Vagina (tissue), 2 donors: ENCODE measurements at places on chromosomes 3 and 15.

DNA sequence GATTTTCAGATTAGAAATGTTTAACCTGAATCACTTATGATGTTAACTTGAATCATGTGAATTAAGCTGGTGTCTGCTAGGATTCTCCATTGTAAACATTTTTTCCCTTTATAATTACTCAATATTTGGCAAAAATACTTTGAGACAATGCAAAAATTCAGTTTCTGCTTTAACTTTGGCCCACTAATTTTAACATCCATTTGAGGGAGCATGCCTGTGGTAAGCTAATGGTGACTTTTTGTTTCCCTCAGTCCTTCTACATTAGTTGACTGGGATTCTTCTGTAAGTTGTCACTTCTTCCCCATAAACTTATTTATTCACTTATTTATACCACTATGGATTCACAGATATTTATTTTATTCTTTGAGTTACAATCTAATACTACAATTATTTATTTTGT is 59.3 kb downstream of the PIK3R4 start:
- no peak overlapping the region for H3K4me3 ChIP-seq
- H3K27me3 ChIP-seq: no peaks in the 10 kb centered on the region
- DNase-seq: no peak
- peaks cover 32% of the 10 kb centered on the region for H3K36me3 ChIP-seq
- no peak overlapping the region for H3K27ac ChIP-seq

DNA sequence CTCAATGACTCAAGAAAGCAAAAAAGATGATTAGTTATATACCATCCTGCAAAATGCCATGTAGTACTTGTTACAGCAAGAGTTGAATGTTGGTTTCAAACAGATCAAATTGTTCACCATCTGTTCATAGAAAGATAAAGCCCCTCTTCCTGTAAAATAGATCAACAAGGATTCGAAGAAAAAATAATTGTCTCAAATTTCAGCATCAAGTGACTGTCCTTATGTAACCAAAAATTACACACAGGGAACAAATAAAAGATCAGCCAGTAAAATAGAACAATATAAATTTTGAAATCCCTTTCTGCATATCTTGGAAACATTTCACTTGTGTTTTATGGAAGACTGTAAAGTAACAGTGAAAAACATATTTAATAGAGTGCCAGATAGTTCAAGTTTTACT is 165.1 kb upstream of the STAC start:
- no peak for DNase-seq
- H3K4me1 ChIP-seq: no peaks in the 10 kb centered on the region
- no peaks in the 10 kb centered on the region for H3K36me3 ChIP-seq
- no peak overlapping the region for H3K27ac ChIP-seq
- no peaks in the 10 kb centered on the region for H3K27me3 ChIP-seq

DNA sequence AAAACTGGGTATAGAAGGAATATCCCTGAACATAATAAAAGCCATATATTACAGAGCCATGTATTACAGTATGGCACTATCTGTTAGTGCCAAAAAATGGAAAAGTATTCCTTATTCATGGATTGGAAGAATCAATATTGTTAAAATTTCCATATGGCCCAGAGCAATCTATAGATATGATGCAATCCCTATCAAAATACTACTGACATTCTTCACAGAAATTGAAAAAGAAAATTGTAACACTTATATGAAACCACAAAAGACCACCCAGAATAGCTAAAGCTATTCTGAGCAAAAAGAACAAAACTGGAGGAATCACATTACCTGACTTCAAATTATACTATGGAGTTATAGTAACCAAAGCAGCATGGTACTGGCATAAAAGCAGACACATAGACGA is 218.8 kb downstream of the PLCL2 start:
- no peaks in the 10 kb centered on the region for H3K36me3 ChIP-seq
- no peaks in the 10 kb centered on the region for H3K4me1 ChIP-seq
- DNase-seq: no peak

GRCh38 chr15:44535523-44536301 is 1.2 kb upstream of the EIF3J start:
- H3K4me3 ChIP-seq: peak overlapping the region; percentile 64
- DNase-seq: no peak
- no peaks in the 10 kb centered on the region for H3K36me3 ChIP-seq
- H3K4me1 ChIP-seq: peaks cover 38% of the 10 kb centered on the region

DNA sequence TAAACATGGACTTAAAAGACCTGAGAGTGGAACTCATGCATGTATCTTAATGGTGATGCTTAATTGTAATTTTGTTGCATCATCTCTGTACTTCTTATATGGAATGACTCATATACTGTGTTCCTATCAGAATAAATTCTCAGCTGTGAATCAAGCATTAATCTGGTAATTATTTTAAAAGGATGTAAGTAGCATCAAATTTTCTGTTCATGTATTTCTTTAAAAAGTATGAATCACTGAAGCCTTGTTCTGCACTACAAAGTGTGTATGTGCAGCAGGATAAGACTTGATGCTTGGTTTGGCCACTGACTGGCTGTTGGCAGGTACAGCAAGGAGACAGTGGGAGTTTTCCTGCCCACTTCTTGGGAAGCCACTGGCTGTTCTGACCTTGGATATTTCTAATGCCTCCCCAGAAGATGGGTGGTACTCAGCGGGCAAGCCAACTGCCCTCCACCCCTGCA is 123.9 kb downstream of the ANO10 start:
- no peak overlapping the region for H3K27ac ChIP-seq
- DNase-seq: no peak
- H3K36me3 ChIP-seq: no peaks in the 10 kb centered on the region
